ENCODE measurements at places on chromosomes 11 and 22.
A peak's percentile ranks its signal among the peaks of the same experiment; 100 is the strongest.

GRCh38 chr11:83784419-83784818 is 498.3 kb upstream of the CCDC90B start:
- no peak for DNase-seq

DNA sequence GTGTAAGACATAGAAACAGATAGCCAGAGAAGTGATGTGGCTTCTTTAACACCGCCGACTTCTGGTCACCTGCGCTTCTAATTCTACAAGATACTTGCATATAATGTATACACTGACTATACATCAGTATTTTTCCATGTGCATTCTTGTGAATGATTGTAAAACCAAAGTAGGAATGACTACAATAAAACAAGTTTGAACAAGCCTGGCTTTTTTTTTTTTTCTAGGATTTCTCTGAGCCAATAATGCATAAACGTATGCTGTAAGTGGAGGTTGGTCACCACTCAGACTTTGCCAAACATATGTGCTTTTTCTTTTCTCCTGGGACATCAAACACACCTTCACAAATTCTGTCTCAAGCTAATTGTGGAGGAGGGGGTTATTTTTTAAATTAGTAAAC is 237.8 kb upstream of the KIRREL3 start:
- DNase-seq = no peak

DNA sequence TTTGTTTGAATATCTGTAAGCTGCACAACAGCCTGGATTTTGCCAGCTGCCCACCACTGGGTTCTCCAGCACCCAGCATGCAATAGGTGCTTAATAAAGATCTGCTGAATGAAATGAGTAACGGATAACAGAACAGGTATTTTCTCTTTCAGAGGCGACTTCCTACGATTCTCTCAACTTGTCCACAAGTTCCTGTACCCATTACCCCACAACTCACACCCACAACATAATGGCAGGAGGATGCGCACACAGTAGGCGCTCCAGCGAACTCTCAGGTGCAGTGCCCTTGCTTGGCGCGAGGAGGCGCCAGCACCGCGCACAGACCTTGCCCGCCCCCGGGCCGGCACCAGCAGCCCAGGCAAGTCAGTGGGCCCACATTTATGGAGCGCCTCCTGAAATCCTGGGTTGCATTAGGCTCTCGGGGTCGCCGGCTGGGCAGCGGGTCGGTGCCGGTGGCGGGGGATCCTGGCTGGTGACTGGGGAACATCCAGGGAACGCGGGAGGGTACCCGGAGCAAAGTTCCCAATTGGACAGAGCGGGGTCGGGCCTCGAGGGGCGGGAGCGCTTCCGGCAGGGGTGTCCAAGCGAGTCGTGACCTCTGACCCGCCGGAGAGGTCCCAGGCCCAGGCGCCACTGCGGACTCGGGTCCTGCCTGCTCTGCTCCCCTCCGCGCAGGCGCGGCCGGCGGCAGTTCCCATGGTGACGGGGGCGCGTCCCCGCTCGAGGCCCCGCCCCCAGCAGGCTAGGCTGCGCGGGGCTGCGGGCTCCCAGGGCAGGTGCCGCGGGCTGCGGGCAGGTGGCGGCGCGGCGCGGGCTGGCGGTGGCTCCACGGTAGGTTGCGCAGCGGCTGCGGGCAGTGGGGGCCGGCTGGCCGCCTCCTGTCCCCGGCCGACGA is at the start of gene KIAA1671:
KIAA1671 (plus strand) TSS at position 775 of the 895 bp plus-strand sequence. CDS start 75,284 bp downstream, outside the sequence.
- DNase-seq = peak; percentile 84

- DNase-seq = no peak
Observed at GRCh38 chr11:122874991-122875390, 7.6 kb upstream of the JHY start.

DNA sequence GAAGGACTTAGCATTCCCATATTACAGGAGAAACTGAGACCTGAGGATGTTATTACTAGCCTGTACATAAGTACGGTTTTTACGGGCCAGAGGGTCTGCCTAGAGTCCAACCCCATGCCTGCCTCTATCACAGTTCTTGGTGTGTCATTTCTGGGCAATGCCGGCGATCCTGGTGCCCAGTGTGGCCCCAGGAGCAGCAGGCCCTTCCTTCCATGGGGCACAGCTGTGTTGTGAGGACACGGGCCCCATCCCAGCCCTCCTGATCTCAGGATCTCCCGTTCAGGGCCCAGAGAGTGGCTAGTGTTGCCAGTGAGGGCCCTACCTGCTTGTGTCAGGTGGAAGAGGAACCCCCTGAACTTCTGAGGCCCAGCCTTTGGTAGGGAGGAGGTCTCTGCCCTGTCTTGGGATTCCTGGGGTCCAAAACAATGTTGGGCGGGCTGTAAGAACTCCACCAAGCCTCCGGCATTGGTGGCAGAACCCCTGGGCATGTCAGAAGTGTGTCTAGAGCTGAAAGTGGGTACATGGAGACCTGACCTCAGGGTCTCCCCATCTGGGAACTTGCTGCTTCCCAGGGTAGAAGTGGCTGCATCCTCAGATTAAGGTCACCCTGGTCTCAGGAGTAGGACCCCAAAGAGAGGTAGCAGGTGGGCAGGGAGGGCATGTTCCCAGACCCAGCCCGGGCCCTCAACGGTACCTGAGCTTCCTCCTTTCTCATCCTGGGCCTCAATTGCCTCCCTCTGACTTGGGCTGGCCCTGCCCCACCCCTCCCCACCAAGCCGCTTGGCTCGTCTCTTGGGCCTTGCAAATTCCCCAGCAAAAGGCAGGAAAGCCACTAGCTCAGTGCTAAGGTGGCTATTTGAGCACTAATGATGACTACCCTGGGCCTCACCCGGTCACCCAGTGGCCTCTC is 74.6 kb upstream of the KCNQ1OT1 start:
- DNase-seq = no peak

GRCh38 chr11:1158681-1159487 is 1.1 kb downstream of the MUC5AC start:
- DNase-seq = no peak

All from A549 (cell line).